ENCODE measurements at places on chromosomes 6 and 20. TPM values are rescaled to one million over a fixed set of nuclear protein-coding genes. Genes with fewer than 3 reads are reported as not detected.

NKX2-2 gene
- total RNA-seq, result not detected

GNRH2 gene
- 0.49 TPM for total RNA-seq

WFDC10B gene
- total RNA-seq, result not detected

PAX1 gene
- not detected for total RNA-seq

MAS1 gene
- not detected for total RNA-seq

CDSN gene
- not detected for total RNA-seq

All from aorta (tissue), 5 donors.